ENCODE measurements at places on chromosomes 6 and 20.

DNA sequence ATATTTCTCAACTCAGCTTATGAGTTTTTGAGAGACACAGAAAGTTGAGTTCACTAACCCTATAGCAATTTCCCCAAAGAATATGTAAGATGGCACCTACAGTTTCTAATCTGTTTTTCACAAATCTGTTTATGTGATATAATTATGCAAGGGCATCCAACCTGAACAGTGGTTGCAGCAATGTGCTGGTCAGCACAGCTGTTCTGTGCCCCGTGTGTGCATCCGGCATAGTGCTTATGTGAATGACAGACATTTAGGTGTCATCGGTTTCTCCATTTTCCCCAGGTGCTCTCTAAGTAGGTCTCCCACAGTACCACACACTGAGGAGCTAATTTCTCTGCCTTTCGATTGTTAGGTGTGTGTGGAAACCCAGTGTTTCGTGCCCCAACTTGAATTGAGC lies 7.7 kb upstream of the BACH2 start:
- no peak for DNase-seq

- no peak for DNase-seq
These were observed 35.7 kb upstream of the AIG1 start for GRCh38 chr6:143024977-143025376.

DNA sequence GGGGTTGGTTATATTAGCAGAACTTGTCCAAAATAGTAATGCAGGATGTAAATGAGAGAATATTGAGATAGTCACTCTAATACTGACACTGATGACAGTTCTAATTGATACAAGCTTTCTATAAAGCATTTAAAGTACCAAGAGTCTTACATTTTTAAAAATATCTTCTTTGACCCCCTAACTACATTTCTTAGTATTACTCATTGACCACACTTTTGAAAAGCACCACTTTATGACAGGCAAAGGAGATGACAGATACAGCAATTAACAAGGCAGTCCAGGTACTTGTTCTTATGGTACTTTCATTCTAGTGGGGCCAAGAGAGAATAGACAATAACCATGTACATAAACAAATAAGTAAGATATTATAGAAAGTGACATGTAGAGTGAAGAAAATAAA lies 139.4 kb upstream of the EYA4 start:
- no peak for DNase-seq

- DNase-seq = no peak
These were observed 130.8 kb downstream of the TAF4 start for GRCh38 chr20:61934716-61935530.

GRCh38 chr20:33445881-33446625 lies 2.5 kb upstream of the SNTA1 start:
- DNase-seq = no peak

DNA sequence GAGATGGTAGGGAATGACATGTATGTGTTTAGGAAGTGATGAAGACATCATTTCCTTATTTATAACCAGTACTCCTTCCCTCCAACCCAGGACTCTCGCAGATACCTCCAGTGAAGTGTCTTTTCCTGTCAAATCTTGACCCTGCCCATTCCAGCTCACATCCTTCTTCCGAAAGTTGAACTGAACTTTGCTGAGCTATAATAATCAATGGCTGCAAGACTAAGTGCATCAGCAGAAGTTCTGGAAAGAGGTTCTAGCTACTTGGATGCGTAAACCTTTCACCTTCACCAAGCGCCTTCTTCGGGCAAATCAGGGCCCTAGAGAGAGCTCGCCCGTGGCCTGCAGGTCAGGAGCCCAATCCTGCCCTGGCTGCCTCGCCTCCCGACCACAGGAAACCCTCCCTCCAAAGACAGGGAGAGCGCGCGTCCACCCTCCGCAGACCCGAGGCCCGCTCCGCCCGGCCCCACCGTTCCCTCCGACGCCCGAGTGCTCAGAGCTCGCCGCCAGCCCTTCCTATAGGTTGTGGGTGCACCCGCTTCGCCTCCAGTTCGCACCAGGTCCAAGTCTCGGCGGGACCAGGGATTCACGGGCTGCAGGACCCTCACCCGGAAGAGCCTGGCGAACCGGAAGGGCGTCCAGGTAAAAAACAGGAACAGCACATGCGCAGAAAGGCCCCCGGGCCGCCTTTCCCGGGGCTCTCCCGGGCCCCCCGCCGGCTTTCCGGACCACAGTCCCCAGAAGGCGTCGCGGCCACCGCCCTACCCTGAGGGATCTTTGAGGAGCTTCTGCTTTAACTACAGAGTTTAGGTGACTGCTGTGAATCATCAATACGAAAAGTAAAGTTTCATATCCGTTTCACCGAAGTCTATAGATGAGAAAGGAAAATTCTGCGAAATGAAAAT lies at the start of gene ZNF334:
ZNF334 (minus strand) TSS at position 617 of the 902 bp plus-strand sequence. CDS start 1,457 bp downstream, outside the sequence.
- no peak for DNase-seq

All from CD4-positive, alpha-beta T cell treated with Interleukin-4 for 4 hours (primary cell).